ENCODE measurements at places on chromosomes 3 and 15. TPM values are rescaled to one million over a fixed set of nuclear protein-coding genes. Genes with fewer than 3 reads are reported as not detected.

DNA sequence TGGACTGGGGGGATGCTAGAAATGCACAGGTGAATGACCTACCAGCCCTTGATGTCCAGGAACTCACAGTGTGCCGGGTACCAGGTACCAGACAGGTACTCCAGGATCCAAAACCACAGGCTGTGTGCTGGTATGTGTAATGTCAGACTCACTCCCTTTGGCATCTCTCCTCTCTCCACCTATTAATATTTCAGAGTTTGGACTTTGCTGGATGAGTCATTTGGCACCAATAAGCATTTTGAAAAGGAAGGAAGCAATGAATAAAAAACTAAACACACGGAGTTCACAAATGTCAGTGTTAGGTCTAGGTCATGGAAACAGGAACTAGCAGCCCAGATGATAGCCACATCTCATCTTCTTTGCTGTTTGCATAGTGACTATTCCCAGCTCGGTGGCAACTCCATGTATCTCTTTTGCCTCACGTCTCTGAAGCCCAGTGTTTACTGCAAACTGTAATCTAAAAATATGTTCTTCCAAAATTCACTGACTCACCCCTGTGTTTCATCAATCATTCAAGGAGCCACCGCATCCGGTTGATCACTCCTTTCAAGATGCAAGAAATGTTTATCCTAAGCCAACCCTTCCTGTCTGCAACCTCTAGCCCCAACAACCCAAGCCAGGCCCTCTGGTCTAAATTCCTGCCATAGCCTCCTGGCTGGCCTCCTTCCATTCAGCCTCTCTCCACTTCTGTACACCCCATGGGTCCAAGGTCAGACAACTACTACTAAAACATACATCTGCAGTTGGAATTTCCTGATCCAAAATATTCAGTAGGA is 8.4 kb downstream of the ITGB5 start:
- no peak for DNase-seq

DNA sequence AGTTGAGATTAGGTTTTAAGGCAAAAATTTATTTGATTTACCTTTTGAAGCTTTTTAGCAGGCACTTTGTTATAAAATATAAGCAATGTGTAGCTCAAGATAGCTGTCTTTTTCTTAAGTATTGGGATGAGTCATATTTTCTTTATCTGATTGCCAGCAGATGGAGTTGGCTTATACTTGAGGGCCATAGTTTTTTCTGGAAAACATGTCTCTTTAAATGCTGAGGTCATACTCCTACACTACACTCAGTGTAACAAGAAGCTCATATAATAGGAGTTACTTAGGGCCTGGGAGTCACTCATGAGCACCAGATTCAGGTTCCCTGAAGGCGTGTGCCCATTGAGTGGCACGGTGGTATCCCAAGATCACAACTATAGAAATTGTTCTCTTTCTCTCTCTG is 579.8 kb downstream of the EDEM1 start:
- DNase-seq = no peak

SNTN gene
- total RNA-seq = not detected

PHLDB2 gene
- total RNA-seq = 122 TPM

PTH1R gene
- total RNA-seq = 11.8 TPM

POPDC2 gene
- total RNA-seq = 538 TPM
